Stimulated activated CD8-positive, alpha-beta memory T cell treated with anti-CD3 and anti-CD28 coated beads, Interleukin-4, amount 100 ng/mL, for 1 hour (primary cell): ENCODE measurements at places on chromosomes 12 and 14.

DNA sequence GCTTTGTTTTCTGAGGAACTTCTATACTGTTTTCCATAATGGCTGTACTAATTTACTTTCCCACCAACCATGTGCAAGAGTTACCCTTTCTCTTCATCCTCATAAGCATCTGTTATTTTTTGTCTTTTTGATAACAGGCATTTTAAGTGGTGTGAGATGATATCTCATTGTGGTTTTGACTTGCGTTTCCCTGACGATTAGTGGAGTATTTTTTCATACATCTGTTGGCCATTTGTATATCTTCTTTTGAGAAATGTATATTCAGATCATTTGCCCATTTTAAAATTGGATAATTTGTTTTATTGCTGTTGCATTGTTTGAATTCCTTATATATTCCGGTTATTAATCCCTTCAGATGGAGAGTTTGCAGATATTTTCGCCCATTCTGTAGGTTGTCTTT, 10.2 kb upstream of the HMGA2 start:
- DNase-seq = no peak

DNA sequence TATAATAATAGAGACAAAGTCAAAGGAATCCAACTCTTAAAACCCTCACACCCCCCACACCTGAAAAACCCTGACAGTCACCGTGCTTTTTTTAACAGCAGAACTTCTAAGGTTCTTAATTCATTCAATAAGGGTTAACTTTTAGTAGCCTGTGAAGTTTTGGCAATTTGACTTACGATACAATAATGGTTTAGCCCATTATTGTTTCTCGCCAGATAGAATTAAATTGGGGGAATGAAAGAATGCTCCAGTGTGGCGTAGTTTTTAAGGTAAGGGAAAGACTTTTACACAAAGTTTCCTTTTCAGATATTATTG, 604 bp upstream of the MAGOHB start:
- DNase-seq = no peak

DNA sequence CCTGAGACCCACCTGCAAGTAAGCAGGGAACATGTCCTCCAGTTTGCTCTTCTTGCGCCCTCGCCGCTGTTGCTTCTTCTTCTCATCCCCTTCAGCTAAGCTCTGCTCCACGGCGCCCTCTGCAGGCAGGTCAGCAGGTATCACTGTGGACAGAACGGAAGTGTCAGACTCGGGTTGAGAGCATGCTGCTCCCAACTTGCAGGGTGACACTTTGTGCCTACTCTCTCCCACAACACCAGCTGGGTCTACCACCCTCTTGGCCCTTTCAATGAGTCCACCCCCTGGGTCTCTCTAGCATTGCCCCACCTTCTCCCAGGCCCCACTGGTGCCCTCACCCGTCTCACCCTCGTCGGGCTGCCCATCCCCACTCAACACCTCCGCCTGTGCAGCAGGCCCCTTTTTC, 16.7 kb downstream of the KMT2D start:
- peak; percentile 61 for DNase-seq

DNA sequence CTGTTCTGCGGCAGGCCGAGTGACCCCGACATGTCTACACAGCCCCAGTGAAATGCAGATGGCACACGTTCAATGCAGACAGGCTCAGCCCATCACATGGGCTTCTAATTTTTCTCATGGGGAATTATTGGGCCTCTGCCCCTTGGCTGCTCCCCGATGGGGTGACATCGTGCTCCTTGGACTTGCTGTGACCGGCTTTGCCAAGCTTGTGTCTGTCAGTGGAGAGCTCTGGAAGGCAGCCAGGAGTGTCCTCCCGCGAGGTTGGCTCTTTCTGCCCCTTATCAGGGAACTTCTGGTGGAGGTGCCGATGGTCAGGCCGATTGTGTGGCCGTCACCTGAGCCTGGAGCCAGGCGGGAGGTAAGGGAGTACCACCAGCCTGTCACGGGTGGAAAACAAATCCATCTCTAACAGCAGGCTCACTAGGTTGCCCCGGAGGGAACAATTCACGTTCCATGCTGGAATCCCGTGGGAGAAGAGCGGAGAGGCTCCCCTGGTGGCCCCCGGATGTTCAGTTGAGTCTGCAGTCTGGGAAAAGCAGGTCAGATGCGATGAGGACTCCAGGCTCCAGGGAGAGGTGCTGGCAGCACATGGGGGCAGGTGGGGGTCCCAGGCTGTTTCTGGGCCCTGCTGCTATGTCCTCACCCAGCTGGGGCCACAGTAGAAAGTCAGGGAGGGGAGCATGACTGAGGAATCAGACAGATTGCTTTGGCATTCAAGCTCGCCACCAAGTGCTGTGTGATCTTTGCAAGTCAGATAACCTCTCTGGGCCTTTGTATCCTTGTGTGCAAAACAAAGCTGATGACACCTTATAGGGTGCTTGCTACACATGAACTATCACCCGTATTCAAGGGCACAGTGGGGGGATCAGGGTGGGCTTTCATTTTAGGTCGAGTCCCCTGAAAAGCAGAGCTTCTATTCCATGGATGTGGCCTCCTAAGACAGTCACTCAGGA, 43.2 kb upstream of the EML1 start:
- no peak for DNase-seq

- no peak for DNase-seq
Measured at GRCh38 chr14:60926002-60926401, 54.9 kb downstream of the TRMT5 start.

- no peak for DNase-seq
Measured at GRCh38 chr12:67804168-67804567, 155.6 kb downstream of the DYRK2 start.

DNA sequence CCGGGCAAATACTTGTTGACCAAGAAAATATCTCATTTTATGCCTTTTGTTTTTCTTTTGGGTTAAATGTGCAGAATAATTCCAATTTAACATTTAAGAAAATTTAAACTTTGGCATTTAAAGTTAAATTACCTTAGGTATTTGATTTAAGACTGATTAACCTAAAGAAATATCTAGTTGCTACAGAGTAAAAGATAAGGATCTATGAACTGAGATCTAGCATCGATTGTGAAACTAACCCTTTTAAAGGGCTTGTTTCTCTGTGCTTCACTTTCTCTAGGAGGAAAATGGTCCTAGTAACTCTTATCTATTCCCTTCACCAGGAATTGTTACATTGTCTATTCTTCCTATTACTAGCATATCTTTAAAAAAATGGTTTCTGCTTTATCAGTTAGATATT, 2.6 kb upstream of the TTC8 start:
- DNase-seq = no peak

GRCh38 chr12:6937481-6938352, 5.9 kb upstream of the RNU7-1 start:
- DNase-seq = no peak

- DNase-seq = no peak
Measured at GRCh38 chr14:36721877-36722276, 60.2 kb downstream of the PAX9 start.

DNA sequence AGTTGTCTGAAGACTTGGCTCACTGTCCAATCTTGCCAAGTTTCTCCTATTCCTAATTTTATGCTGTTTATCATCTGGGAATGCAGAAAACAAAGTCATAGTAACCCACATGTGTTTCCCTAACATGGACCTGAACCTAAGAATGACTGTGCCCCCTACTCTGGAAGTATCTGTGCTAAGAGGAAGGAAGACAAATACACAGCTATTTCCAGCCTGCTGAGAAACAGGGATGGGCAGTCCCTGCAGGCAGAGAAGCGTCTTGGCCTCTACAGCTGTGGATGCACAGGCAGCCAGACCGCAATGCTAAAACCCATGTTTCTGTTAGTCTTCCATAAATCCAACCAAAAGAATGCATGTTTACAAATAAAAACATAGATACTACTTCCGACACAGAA, 56.2 kb downstream of the DUSP16 start:
- no peak for DNase-seq

DNA sequence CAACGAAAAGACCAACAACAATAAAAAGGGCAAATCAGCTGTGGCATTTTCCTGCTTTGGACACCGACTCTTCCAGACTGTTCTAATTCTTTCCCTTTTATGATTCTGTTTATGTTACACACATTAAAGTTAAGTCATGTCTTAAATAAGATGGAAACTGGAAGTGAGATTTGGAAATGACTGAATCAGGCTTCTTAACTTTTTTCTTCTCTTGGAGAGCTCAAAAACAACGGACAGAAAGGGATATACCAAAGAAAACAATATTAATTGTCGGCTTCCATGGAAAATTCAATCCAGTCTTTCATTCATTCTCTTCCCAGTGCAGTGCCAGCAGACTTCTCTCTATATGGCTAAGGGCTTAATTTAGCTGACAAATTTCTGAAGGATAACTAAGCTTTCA, 214.9 kb upstream of the DDHD1 start:
- no peak for DNase-seq
